Immature natural killer cell (primary cell): ENCODE measurements at places on chromosomes 3 and 15.

- DNase-seq, result no peak
Measured at GRCh38 chr3:43979645-43980044, 262.0 kb upstream of the TOPAZ1 start.

DNA sequence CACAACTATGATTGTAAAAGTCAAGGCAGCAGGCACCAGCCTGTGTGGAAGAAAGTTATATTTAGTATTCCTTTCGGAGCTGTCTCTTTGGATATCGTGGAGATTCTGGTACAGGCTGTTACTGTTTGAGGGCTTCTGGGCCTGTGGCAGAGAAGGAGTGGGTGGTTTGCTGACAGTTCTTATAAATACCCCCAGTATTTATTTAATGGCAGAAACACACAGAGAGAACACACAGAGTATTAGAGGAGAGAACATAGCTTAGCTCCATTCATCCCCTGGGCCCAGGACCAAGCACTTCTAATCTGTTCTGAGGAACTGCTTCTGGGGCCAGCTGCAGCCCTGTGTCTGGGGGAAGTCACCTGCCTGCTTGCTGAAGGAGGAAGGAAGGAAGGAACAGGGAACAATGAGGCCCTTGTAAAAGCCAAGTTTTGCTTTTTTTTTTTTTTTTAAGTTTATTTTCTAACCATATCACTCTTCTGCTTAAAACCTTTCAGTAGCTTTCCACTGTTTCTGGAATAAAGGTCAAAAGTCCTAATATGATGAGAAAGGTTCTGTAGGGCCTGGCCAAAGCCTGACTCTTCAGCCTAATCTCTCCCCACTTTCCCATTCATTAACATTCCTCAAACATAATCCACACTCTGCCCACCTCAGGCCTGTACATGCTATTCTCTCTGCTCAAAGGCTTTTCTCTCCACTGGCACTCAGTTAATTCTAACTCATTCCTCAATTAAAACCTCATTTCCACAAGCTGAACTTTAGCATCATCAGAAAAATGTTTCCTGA is 11.8 kb upstream of the PP2D1 start:
- no peak for DNase-seq

DNA sequence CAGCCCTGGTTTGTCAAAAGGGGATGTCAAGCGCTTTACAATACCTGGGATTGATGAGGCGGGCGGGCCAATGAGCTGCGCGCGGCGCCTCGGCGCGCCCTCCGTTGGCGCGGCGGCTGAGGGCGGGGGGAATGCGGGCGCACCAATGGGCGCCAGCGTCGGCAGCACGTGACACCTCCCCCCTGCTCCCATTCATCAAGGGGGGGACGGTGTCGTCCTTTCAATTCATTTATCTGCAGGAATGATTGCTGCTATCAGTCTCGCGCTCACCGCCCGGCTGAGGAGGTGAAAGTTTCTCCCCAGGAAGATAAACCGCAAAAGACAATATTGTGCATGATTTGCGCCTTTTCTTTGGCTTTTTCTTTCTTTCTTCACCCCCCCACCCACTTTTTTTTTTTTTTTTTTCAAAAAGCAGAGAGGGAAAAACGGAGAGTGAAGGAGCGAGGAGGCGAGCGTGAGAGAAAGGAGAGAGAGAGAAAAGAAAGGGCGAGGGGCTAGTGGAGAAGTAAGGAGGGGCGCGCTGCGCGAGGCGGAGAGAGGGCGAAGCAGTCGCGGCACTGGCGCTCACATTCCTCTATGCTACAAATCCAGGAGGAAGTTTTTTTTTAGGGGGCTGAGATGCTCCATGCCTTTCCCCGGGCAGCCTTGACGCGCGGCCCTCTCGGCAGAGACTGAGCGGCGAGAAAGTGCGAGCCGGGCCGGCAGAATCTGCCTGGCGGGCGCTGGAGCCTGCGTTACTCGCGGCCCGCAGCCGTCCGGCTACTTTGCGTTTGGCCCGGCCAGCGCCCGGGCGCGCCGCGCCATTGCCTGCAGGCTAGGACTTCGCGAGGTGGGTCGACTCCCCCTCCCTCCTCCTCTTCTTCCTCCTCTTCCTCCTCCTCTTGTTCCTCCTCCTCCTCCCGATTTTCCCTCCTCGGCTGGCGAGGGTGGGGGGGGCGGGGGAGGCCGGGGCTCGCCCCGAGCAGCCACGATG is at the start of gene ZIC1:
Gene ZIC1 (plus strand): TSS at position 223 of the 973 bp plus-strand sequence. CDS start 748 bp downstream, at position 971.
- no peak for DNase-seq

GRCh38 chr3:109396806-109397205 is 59.5 kb upstream of the DPPA4 start:
- DNase-seq, result no peak

GRCh38 chr3:184693011-184693975 is 18.6 kb downstream of the MAGEF1 start:
- no peak for DNase-seq

DNA sequence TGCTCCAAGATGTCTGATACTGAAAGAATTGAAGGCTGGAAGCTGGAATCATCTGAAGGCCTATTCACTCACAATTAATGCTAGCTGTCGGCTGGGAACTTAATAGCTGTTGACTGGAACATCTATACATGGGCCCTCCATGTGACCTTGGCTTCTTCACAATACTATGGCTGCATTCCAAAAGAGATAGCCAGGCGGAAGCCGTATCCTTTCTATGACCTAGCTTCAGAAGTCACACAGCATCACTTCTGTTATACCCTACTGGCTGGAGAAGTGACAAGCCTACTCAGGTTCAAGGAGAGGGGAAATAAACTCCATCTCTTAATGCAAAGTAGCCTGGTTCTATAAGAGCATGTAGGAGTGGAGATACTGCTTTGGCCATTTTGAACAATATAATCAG is 50.9 kb upstream of the SPRED1 start:
- DNase-seq, result no peak

- no peak for DNase-seq
Measured at GRCh38 chr3:185052631-185053030, 100.2 kb downstream of the C3orf70 start.

GRCh38 chr15:59230531-59231055 is 23.9 kb downstream of the LDHAL6B start:
- no peak for DNase-seq

GRCh38 chr3:123961508-123961856 is 453 bp upstream of the CCDC14 start:
- DNase-seq, result no peak

- no peak for DNase-seq
Measured at GRCh38 chr15:40595219-40595618, 1.2 kb downstream of the KNL1 start.

DNA sequence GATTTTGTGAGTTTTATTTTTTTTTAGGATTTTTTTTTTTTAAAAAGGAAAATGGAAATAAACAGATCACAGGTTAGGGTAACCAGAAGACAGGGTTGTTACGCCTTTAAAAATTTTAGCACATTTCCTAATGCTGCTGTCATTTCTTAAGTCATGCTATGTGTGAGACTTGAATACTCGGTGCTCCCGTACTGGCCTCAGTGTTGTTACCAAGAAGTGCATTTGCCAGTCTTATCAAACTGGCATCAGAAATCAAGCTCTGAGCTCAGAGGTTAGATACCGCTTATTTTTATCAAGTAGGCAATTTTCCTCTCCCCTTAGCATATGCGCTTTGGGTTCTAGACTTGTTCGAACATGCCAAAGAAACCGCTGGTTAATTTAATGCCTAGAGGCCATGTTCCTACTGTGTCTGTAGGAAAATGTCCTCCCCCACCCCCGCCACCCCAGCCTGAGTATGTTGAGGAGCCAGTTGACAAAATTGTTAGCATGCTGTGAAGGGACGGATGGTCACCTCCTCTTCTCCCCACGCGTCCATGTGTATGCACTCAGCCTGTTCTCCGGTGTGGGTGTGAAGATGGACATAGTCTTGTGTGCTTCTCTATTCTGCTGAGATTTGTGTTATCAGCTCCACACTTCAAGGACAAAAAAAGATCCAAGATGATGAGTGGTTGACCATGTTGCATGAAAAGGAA is 88.9 kb downstream of the ITPR1 start:
- DNase-seq, result no peak
